ENCODE measurements at places on chromosomes 3 and 15. TPM values are rescaled to one million over a fixed set of nuclear protein-coding genes. Genes with fewer than 3 reads are reported as not detected.

DNA sequence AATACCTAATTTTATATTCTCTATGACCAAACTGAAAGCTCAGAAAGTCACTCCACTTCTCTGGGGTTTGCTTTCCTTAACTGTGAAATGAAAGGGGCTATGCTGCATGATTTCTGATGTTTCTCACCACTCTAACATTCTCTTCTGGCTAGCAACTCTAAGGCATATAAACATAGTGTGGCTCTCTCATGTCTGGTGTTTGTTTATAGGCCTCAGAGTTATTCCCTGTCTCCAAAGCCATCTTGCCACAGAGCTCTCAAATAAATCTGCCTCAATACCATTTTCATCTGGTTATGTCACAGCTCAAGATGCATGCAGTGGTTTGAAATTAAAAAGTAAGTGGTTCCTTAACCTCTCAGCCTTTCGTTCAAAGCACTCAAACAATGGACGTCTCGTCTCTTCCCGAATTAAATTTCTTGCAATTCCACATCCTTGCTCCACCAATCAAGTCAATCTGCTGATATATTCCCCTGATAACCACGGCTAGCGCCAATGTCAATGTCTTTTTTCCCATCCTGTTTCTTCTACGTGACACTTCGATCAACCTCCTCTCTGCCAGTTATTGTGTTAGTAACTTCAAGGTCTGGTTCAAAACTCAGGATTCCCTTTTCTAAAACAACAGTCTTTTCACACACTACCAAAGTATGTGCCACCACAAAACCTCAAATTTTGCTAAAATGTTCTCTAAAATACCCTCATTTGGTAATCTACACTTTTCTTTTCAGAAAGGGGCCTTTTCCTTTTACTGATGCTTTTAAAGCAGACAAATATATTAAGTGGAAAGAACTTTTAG lies 16.0 kb downstream of the TOMM70 start:
- no peak for DNase-seq

DNA sequence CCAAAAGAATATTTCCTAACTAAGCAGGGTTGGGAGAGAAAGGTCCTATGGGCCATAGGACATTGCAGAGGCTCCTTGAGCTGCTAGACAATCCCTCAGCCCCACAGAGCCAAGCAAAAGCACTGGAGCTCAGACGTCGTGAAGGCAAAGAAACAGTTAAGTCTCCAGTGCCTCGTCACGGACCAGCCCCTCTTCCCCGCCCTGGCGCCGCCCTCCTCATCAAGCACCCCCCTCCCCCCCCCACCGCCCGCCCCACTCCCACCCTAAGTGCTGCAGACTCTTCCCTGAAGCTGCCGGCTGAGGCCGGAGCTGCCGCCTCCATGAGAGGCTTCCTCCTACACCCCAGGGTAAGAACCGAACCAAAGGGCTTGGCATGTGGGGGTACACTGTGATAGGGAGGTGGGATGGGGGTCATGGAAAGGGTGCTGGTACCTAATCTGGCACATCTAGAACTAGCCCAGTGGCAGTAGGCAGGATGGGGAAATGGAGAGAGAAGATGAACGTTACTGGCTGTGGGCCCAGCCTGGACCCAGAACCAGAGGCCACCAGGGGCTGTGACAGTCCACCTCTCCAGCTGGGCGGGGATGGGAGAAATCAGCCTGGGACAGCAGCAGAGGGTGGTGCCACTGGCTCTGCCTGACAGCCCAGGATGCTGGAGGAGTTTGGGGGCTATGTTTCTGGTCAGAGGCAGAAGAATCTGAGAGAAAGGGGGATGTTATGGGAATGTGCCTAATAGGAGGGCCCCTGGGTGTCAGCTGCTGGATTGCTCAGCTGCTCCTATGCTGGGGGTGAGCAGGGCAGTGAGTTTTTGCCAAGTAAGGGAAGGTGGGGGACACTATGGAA lies at the start of gene MAP1A:
TSS of gene MAP1A (plus strand) at position 255 of the 843 bp plus-strand sequence. CDS start 3,866 bp downstream, outside the sequence.
- DNase-seq: peak; percentile 70

DNA sequence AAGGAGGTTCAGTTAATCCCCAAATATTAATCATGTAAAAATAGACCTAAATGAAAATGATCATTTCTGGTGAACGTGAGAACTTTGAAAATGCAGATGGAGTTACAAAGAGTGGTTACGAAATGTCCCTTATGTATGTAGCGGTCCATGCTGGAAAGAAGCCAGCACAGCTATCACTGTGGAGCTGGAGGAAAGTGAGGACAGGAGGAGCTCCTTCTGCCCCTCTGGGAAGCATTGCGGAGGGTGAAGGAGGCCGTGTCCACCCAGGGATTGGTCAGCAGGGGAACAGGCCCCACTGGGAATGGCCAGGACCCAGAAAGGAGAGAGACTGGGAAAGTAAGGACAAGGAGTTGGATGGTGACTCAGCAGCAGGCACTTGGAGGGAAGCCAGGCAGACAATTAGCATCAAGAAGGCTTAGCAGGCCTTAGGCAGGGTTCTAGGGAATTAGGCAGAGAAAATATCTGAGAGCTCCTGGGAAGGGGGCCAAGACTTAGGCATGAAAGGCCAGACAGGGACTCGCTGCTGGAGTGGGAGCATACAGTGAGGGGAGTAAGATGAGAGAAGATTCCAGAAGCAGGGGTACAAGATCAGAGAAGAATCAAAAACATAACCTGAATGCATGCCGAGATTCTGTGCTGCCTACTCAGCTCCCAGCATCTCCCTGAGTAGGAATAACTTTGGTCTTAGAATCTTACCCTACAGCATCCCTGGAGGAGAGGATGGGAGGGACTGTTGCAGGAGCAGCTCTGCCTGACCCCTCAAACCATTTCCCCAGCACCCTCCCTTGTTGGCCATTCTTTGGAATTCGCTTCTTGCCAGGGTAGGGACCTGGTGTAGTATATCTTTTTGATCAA lies 171.0 kb upstream of the UMPS start:
- peak; percentile 95 for DNase-seq

DNA sequence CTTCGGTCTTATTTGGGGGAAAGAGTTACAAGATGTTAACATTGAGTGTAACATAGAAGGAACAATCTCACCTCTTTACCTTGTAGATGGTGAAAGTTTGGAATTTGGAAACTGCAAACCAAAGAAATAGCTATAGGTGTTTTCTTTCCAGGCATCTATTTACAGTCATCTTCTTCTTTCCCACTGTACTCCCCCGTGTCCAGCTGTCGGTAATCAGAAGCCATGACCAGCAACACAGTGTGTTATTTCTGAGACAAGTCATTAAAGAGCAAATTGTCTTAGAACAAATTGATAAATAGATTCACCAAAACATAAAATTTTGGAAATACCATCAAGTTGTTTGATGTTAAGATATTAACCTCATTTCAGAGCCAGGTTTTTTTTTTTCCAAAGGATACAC lies 590.5 kb upstream of the NAALADL2 start:
- no peak for DNase-seq

DNA sequence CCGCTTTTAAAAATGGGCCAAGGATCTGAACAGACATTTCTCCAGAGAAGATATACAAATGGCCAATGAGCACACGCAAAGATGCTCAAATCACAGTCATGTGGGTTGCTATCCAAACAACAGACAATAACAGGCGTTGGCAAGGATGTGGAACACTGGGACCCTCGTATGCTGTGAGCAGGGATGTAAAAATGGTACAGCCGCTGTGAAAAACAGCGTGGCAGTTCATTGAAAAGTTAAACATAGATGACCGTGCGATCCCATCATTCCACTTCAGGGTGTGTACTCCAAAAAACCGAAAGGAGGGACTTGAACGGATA lies 6.7 kb upstream of the LRRC15 start:
- DNase-seq: no peak

DNA sequence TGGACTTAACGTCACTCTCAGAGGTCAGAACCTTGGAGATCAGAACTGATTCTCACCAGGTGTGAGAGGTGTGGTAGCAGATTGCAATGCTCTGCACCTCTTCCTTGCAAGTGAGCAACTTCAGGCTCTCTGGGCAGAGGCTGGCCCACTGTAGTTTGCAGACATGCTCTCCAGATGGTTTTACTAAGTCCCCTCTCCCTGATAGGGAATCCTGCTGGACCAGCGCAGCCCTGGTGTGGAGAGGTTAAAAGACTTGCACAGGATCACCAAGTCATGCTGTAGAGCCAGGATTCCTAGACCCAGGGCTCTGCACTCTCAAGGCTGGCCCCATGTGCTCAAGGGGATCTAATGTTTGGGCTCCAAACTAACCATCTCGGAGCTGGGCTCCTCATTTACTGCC lies 62.2 kb downstream of the RPL39L start:
- no peak for DNase-seq

- no peak for DNase-seq
Measured at GRCh38 chr3:127758013-127758412, 64.3 kb downstream of the MGLL start.

DNA sequence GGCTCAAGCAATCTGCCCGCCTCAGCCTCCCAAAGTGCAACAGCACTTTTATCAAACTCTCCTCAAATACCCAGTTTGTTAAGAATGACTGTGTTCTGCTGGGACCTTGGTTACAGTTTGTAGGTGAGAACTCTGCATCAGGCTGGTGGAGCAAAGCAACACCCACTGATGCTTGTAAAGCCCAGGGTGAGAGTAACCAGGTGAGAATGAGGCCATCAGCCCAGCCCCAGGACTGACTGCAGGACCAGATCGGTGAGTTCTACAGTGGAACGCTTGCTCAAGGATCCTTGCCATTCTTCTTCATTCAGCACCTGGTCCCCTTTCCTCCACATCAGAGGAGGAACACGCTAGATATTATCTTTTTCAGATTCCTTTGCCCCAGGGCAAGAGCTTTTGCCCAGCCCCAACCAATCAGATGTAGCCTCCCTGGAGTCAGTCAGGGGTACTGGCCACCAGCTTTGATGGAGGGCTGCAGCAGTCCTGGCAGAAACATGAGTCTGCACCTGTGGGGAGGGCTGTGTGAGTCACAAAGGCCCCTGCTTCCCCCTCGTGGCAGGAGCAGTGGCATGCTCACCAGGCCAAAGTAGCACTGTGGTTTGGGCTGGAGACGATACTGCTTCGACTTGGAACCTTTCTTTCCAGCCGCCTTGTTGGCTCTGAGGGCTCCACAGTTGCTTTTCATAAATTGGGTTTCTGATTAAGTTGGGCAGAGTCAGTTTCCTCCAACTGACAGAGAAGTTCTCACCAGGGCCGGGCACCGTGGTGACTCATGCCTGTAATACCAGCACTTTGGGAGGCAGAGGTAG lies 3.5 kb upstream of the SHISA5 start:
- DNase-seq: peak; percentile 76

GRCh38 chr3:30539772-30540171 lies 66.6 kb upstream of the TGFBR2 start:
- DNase-seq: no peak

- peak; percentile 28 for DNase-seq
Measured at GRCh38 chr3:27559835-27560234, 75.7 kb upstream of the SLC4A7 start.

DNA sequence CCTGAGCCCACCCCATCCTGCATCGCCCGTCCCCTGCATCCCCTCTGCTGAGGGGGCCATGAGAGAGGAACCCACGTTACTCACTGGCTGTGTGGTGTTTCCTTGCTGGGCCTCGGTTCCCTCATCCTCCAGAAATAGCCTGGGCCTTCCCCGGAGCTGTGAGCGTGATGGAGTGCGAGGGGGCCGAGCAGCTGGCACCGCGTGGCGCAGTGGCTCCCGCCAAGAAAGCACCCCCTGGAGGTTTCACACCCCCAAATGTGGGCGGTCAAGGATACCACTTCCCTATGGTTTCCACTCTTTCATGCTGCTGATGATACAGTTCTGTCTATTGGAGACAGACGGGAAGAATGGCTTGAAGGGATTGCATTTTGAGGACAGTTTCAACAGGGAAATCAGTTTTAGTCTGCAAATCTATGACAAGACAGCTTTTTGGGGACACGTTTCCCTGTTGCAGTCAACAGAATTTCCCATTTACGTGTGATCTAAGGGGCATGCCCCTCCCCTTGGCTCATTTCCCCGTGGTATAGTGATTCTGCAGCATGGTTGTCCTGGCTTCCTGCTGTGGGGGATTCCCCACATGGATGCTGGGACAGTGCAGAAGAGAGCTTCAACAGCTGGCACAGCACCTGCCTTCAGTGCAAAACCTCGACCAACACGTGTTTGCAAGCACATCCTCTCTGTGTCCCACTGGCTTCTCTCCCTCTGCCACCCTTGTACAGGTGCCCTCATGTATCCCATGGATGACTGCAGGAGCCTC lies 377.5 kb downstream of the LRTM1 start:
- no peak for DNase-seq

DNA sequence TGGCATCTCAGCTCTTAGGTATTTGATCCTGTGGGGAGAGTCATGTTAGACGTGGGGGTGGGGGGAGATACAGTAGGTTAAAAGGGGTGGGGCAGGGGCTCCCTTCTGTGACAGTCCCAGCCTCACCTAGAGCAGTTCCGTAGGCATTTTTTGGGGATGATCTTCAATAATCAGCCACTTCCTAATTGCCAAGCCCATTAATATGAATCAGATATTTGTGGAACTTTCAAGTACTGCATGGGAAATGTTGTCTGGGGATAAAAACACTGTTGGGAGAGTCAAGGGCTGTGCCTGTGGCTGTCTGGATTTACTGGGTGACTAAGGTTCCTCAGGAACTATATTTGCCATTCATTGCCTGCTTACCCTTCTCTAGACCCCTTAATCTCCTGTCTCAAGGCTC lies 9.5 kb downstream of the C3orf52 start:
- DNase-seq: no peak

- no peak for DNase-seq
Measured at GRCh38 chr3:71109977-71110285, 473.6 kb downstream of the FOXP1 start.

- peak; percentile 13 for DNase-seq
Measured at GRCh38 chr3:21705769-21706168, 45.2 kb downstream of the ZNF385D start.

- no peak for DNase-seq
Measured at GRCh38 chr3:172844428-172844827, 93.9 kb downstream of the ECT2 start.

DNA sequence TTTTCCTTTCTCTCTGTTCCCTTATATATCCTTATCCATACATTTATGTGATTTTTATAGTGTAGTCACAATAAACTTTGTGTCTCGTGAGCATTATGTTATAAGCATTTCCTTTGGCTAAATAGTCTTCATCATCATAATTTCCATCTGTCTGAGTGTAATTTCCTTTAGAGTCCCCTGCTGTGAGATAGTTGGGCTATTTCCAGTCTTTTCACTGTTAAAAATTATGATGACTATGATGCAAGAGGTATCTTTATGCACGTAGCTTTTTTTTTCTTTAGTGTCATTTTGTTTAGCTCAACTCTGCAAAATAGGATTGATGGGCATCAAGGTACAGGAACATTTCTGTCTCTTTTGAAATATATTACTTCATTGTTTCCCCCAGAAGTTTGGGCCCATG lies 26.9 kb upstream of the CA12 start:
- DNase-seq: no peak

TRPM1 gene
- total RNA-seq: not detected

SLC22A13 gene
- total RNA-seq: 0.56 TPM

Measured in thyroid gland (tissue), 4 donors.